Daoy (cell line): ENCODE measurements at places on chromosomes 6 and 20. TPM values are rescaled to one million over a fixed set of nuclear protein-coding genes. Genes with fewer than 3 reads are reported as not detected.

The POU5F1 gene
- 5.6 and 12.2 TPM in 2 replicates for total RNA-seq

The ACSS1 gene
- 0.51 and 0.86 TPM in 2 replicates for total RNA-seq

The STMND1 gene
- 0.29 and 0.33 TPM in 2 replicates for total RNA-seq

The C6orf58 gene
- total RNA-seq = 0.39 and 0.69 TPM in 2 replicates
